ENCODE measurements at places on chromosomes 1 and 21. TPM values are rescaled to one million over a fixed set of nuclear protein-coding genes. Genes with fewer than 3 reads are reported as not detected.

The TAGLN2 gene
- total RNA-seq: 515 TPM

GRCh38 chr1:208048904-208049303 is 138.0 kb upstream of the CD34 start:
- DNase-seq: no peak
- H3K36me3 ChIP-seq: peaks cover 5% of the 10 kb centered on the region
- H3K4me3 ChIP-seq: no peak overlapping the region
- H3K4me1 ChIP-seq: no peaks in the 10 kb centered on the region

The LDLRAD1 gene
- not detected for total RNA-seq

The BGLAP gene
- 2.2 TPM for total RNA-seq

DNA sequence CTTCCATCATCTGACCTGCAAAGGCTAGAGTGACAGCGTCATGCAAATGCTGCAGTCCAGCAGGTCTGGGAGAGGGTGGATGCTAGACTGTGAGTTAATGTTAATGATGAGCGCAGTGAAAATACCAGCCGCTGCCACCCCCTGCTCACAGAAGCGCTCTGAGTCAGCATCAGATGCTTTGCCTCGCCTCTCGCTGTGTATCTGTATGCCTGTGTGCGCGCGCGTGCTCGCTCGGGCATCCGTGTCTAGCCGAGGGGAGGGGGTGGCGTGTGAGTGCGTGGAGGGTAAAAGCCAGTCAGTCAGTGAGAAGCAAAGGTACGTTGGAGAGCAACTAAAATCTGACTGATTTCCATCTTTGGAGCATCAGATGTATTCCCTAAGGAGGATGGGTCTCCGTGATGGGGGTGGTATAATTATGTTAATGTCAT is 858.7 kb downstream of the USP25 start:
- no peaks in the 10 kb centered on the region for H3K4me1 ChIP-seq
- peak; percentile 32 for DNase-seq
- no peaks in the 10 kb centered on the region for H3K27me3 ChIP-seq
- no peak overlapping the region for H3K27ac ChIP-seq
- no peak overlapping the region for H3K4me3 ChIP-seq

The F5 gene
- total RNA-seq: 0.54 TPM

The CRYBG2 gene
- total RNA-seq: 30.3 TPM

DNA sequence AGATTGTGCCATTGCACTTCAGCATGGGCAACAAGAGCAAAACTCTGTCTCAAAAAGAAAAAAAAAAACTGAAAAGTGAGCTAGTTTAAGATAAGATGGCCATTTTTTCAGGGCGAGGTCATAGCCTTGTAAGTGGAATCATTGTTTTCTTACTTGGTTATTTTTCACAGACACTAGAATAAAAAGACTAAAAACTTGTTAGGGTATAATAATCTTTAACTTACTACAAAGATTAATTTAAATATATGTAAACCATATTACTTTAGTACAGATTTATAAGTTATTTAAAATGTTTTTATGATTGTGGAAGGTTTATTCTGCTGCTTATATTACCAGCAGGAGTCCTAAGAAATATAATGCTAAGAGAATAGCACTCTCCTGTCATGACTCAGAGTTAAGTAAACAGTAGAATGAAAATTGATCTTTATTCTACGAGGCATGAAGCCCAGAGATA is 23.5 kb downstream of the ANGPTL1 start:
- H3K4me3 ChIP-seq: no peak overlapping the region
- no peaks in the 10 kb centered on the region for H3K27me3 ChIP-seq
- H3K36me3 ChIP-seq: no peaks in the 10 kb centered on the region
- H3K27ac ChIP-seq: no peak overlapping the region
- no peaks in the 10 kb centered on the region for H3K4me1 ChIP-seq

The SH2D2A gene
- total RNA-seq: 1.9 TPM

DNA sequence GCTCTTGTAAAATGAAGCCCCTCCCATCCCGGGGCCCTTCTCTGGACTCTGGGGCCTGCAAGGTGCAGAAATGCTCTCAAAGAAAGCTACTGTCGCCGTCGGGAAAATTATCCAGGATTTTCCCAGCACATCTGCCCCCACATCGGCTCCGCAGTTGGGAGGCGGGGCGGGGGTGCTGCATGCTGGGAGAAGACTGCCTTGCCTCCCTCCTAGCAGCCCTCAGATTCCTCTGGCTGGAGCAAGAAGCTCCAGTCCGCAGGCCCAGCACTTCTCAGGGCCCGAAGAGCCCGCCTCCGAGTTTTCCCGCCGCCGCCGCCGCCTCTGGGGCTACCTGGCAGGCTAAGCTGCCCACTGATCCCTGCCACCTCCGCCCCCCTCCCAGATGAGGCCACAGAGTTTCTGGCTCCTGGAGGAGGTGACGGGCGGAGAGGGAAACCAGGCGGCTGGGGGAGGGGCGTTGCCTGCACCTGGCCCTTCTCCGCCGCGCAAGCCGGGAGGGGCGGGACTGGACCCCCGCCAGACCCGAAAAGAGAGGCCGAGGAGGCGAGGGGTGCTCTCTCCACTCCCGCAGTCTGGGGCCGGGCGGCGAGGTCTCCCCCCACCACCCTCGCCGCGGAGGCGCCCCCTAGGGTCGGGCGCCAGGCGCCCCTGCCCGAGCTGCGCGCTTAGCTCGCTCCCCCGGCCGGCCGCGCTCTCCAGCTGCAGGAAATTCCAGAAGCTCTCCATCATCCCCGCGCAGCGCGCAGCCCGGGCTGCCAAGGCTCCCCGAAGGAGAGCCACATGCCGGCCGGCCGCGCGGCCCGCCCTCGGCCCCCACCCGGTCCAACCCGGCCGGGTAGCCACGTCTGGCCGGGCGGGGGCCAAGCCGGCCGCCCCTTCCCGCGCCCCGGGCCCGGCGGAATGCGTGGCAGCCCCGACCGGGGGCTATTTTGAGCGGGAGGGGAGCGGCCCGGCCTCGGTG is 28.8 kb downstream of the AHDC1 start:
- peak overlapping the region; percentile 78 for H3K27ac ChIP-seq
- H3K4me3 ChIP-seq: peak overlapping the region; percentile 44
- no peaks in the 10 kb centered on the region for H3K27me3 ChIP-seq
- no peaks in the 10 kb centered on the region for H3K36me3 ChIP-seq

DNA sequence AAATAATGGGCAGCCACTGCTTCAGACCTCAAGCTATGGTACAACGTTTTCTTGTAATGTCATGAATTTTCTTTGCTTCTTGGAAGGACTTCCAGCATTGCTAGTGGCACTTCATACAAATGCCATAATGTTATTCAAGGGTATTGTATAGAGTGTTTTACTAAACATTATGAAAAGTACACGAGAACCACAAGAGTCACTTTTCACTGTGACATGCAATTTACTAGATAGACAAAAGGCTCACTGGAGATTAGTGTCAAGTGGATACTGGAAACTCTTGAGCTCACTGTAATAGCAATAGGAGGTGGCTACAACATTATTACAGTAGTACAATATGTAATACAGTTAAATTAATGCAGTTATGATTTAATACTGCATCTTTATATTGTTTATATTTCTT is 5.3 kb upstream of the OLFM3 start:
- H3K4me3 ChIP-seq: no peak overlapping the region
- no peaks in the 10 kb centered on the region for H3K27me3 ChIP-seq
- H3K4me1 ChIP-seq: no peaks in the 10 kb centered on the region
- no peak for DNase-seq
- no peak overlapping the region for H3K27ac ChIP-seq

- H3K27ac ChIP-seq: no peak overlapping the region
- no peak overlapping the region for H3K4me3 ChIP-seq
- H3K4me1 ChIP-seq: no peaks in the 10 kb centered on the region
- no peaks in the 10 kb centered on the region for H3K36me3 ChIP-seq
These were observed 16.6 kb upstream of the CCDC181 start for GRCh38 chr1:169443923-169444322.

GRCh38 chr1:89190017-89190416 is 8.7 kb downstream of the GBP4 start:
- H3K27me3 ChIP-seq: no peaks in the 10 kb centered on the region
- H3K4me3 ChIP-seq: no peak overlapping the region
- H3K36me3 ChIP-seq: no peaks in the 10 kb centered on the region
- no peak overlapping the region for H3K27ac ChIP-seq
- no peaks in the 10 kb centered on the region for H3K4me1 ChIP-seq

The CSMD2 gene
- total RNA-seq: 0.10 TPM

The F13B gene
- total RNA-seq: not detected

The TSPAN2 gene
- 14.6 TPM for total RNA-seq

DNA sequence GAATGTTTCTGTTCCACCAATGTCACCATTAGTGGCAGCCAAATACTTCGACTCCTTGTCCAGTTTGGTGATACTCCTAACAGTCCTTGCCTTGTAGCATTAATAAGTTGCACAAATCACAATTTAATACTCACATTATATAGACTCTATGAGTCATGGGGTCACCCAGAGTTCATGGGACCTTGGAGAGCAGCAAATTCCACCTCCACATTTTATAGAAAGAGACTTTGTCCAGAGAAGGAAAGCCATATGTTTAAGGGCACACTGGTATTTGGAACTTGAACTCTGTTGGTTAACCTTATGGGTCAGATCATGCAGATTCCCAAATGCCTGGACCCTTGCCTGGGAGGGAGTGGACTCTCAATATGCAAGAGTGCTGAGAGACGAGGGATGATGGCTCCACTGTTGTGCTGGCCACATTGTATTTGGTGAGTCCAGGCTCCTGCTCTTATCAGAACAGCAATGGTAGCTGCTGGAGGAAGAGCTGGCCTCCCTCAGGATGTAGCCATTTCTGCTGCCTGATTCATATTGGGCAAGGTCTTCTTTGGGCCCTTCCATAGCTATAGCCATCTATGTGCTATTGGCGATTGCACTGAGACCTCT is 30.6 kb downstream of the DNAJC6 start:
- H3K4me1 ChIP-seq: no peaks in the 10 kb centered on the region
- no peak overlapping the region for H3K4me3 ChIP-seq
- H3K36me3 ChIP-seq: no peaks in the 10 kb centered on the region
- no peak for DNase-seq
- H3K27me3 ChIP-seq: no peaks in the 10 kb centered on the region

GRCh38 chr1:41975850-41976569 is 57.3 kb upstream of the HIVEP3 start:
- H3K36me3 ChIP-seq: no peaks in the 10 kb centered on the region
- H3K27me3 ChIP-seq: no peaks in the 10 kb centered on the region
- no peak overlapping the region for H3K27ac ChIP-seq
- no peak overlapping the region for H3K4me3 ChIP-seq
- DNase-seq: no peak
- H3K4me1 ChIP-seq: no peaks in the 10 kb centered on the region

DNA sequence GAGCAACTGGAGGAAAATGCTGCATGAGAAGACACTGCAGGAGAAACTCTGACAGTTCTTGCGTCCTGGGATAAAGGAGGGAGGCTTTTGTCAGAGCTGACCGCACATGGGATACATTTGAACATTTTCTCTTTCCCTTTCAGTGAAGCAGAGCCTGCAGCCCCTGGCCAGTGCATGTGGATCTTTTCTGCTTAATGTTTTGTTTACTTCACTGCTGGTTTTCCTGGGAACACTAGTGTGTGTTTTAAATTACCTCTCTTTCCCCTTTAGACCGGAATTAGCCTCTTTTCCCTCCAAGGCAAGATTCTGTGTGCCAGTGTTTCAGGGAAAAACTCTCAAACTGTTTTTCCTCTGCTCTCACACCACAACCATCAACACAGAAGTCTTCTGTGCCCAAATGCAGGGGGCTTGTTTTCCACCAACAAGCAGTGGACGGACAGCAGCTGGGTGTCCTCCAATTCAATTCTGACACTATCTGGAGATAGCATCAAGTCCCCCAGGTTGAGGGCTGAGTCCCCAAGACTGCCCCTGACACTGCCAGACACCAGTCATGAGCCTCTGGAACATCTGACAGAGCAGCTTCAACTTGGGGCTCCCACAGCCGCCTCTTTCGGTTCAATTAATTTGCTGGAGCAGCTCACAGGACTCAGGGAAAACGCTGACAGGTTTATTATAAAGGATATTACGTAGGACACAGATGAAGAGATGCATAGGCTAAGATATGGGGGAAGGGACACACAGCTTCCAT is 136.2 kb downstream of the RHOU start:
- H3K27me3 ChIP-seq: no peaks in the 10 kb centered on the region
- H3K36me3 ChIP-seq: no peaks in the 10 kb centered on the region
- H3K27ac ChIP-seq: peak overlapping the region; percentile 55
- DNase-seq: peak; percentile 14
- H3K4me1 ChIP-seq: peaks cover 3% of the 10 kb centered on the region
- H3K4me3 ChIP-seq: no peak overlapping the region

- DNase-seq: no peak
- H3K4me3 ChIP-seq: no peak overlapping the region
- no peaks in the 10 kb centered on the region for H3K4me1 ChIP-seq
- H3K27ac ChIP-seq: no peak overlapping the region
These were observed 14.1 kb downstream of the TOR3A start for GRCh38 chr1:179095924-179096323.

The SFN gene
- 239 TPM for total RNA-seq

- H3K4me3 ChIP-seq: no peak overlapping the region
- DNase-seq: no peak
- peaks cover 57% of the 10 kb centered on the region for H3K36me3 ChIP-seq
- H3K27ac ChIP-seq: no peak overlapping the region
These were observed 14.8 kb upstream of the PAQR6 start for GRCh38 chr1:156262461-156263287.

The HAO2 gene
- not detected for total RNA-seq

The CELA2B gene
- total RNA-seq: not detected

- peaks cover 11% of the 10 kb centered on the region for H3K4me1 ChIP-seq
- H3K27me3 ChIP-seq: no peaks in the 10 kb centered on the region
- H3K27ac ChIP-seq: no peak overlapping the region
These were observed 5.0 kb downstream of the TOR1AIP2 start for GRCh38 chr1:179872558-179872957.

GRCh38 chr1:237258871-237259270 is 216.9 kb downstream of the RYR2 start:
- no peak overlapping the region for H3K4me3 ChIP-seq
- no peak for DNase-seq
- no peaks in the 10 kb centered on the region for H3K27me3 ChIP-seq
- no peak overlapping the region for H3K27ac ChIP-seq
- no peaks in the 10 kb centered on the region for H3K36me3 ChIP-seq

GRCh38 chr21:35556536-35556935 is 503.8 kb downstream of the SETD4 start:
- H3K4me1 ChIP-seq: no peaks in the 10 kb centered on the region
- H3K36me3 ChIP-seq: no peaks in the 10 kb centered on the region
- no peak overlapping the region for H3K27ac ChIP-seq

The IGSF3 gene
- 30.6 TPM for total RNA-seq

DNA sequence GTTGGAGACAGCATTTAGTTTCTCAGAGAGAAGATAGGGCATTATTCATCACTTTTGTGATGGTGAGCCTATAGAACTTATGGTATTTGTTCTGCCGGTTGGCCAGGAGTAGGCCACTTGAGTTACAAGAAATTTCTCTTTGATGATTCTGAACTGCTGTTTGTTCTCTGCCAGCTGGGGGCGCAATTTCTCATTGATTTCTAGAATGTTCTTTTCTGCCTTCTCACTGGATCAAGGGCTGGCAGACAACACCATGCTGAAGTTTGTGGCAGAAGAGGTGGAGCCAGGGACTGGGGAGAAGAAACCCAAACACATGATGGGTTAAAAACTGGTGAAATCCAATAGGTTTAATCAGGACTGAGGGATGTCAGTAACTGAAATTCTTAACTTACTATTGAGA is 360.6 kb downstream of the FAM72C start:
- no peaks in the 10 kb centered on the region for H3K27me3 ChIP-seq
- no peaks in the 10 kb centered on the region for H3K4me1 ChIP-seq
- H3K36me3 ChIP-seq: no peaks in the 10 kb centered on the region

Data from colonic mucosa (tissue), 4 donors.